ENCODE measurements at places on chromosomes 7 and 10. TPM values are rescaled to one million over a fixed set of nuclear protein-coding genes. Genes with fewer than 3 reads are reported as not detected.

Gene IFIT3
- polyA plus RNA-seq = 10.4 TPM

Gene DNAJC9
- 21.1 TPM for polyA plus RNA-seq

- no peaks in the 10 kb centered on the region for H3K4me1 ChIP-seq
- H3K4me3 ChIP-seq = no peak overlapping the region
- no peak overlapping the region for H3K27ac ChIP-seq
- H3K36me3 ChIP-seq = no peaks in the 10 kb centered on the region
Observed at GRCh38 chr7:71636329-71636728, 504.4 kb downstream of the GALNT17 start.

DNA sequence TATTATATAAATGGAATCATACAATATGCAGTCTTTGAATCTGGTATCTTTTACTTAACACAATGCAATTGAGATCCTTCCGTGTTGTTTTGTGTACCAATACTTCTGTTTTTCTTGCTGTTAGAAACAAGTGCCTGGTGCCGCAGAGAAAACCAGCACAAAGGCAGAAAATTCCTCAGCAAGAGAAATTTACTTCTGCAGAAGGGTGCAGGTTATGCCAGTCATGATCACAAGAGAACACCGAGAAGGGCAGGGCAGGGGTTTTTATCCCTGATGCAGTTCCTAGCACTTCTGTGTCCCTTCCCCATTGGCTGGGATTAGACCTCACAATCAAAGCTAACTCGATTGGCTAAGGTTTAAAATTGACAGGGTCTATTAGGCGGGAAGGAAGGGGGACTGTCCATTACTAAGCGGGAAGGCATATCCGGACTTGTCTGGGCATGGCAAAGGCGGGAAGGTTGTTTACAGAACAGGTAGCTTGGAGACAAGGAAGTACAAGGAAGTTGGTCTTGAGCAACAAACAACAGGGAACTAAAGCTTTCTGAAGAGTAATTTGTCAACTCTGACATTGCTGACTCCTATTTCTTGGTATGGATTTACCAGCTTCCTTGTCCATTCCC, 2.4 kb upstream of the ZNF33B start:
- no peaks in the 10 kb centered on the region for H3K27me3 ChIP-seq
- no peak overlapping the region for H3K4me3 ChIP-seq
- peaks cover 10% of the 10 kb centered on the region for H3K36me3 ChIP-seq
- H3K4me1 ChIP-seq = peaks cover 32% of the 10 kb centered on the region

- H3K27me3 ChIP-seq = no peaks in the 10 kb centered on the region
- H3K27ac ChIP-seq = no peak overlapping the region
- H3K4me1 ChIP-seq = no peaks in the 10 kb centered on the region
- H3K36me3 ChIP-seq = no peaks in the 10 kb centered on the region
- no peak overlapping the region for H3K4me3 ChIP-seq
Observed at GRCh38 chr7:156656598-156656997, 16.0 kb downstream of the RNF32 start.

DNA sequence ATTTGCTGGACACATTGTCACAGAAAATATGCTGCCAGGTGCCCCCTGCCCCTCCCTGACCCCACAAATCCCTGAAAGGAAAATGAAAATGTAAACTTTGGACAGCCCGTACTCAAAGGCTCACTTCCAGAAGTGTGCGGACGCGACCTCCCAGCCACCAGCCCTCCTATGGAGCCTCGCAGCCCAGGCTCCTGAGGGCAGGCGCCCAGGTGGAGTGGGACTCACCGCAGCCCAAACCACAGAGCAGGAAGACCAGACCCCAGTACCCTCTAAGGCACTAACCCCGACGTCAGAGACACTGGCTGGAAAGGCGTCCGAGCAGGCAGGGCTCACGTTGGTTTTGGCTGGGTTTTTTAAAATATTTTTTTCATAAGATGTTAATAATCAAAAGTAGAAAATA, 57.3 kb downstream of the CSGALNACT2 start:
- no peak overlapping the region for H3K4me3 ChIP-seq
- H3K4me1 ChIP-seq = no peaks in the 10 kb centered on the region
- H3K36me3 ChIP-seq = no peaks in the 10 kb centered on the region
- no peak for DNase-seq
- H3K27ac ChIP-seq = no peak overlapping the region

- H3K27me3 ChIP-seq = no peaks in the 10 kb centered on the region
- no peak overlapping the region for H3K27ac ChIP-seq
- H3K4me1 ChIP-seq = peaks cover 70% of the 10 kb centered on the region
- no peak overlapping the region for H3K4me3 ChIP-seq
- no peak for DNase-seq
Observed at GRCh38 chr7:43636093-43636492, 53.2 kb downstream of the STK17A start.

DNA sequence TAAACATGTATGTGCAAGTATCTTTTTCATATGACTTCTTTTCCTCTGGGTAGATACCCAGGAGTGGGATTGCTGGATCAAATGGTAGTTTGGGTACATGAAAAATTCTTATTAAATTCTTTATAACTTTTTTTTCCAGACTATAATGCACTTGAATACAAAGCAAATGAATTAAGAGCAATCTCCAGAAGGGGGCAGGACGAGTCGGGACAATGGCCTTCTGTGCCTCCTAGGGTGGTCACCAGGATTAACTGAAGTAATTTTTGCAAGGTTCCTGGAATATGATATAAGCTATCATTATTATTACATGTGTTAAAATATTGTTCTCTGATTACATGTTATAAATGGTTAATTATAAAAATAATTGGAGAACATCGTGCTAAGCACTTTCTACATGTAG, 127.2 kb downstream of the PPP1R17 start:
- H3K27me3 ChIP-seq = no peaks in the 10 kb centered on the region
- no peak overlapping the region for H3K27ac ChIP-seq
- no peak for DNase-seq
- no peaks in the 10 kb centered on the region for H3K4me1 ChIP-seq

Measured in spleen (tissue), 13 donors.